ENCODE measurements at places on chromosomes 2 and 18.

DNA sequence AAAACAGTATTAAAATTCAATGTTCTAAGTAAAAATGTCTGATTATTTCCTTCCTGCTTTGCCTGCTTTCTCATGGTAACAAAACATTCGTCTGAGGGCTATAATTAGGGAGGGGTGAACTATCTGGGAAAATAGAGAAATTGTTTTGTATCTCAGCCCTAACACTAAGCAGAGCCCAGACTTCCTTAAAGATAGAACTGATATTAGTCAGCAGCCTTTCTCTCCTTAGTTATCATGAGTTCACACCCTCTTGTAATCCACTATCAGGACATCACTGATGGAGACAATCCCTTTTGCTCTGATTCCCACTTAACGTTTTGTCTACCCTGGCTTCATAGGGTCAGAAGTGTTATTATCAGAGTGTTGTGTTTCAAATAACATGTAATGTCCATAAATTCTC, 701.1 kb upstream of the ZEB2 start:
- no peak for DNase-seq

- no peak for DNase-seq
Observed at GRCh38 chr2:190649798-190650390, 1.0 kb downstream of the NAB1 start.

GRCh38 chr2:27838502-27838901, 51.7 kb downstream of the RBKS start:
- peak; percentile 24 for DNase-seq

DNA sequence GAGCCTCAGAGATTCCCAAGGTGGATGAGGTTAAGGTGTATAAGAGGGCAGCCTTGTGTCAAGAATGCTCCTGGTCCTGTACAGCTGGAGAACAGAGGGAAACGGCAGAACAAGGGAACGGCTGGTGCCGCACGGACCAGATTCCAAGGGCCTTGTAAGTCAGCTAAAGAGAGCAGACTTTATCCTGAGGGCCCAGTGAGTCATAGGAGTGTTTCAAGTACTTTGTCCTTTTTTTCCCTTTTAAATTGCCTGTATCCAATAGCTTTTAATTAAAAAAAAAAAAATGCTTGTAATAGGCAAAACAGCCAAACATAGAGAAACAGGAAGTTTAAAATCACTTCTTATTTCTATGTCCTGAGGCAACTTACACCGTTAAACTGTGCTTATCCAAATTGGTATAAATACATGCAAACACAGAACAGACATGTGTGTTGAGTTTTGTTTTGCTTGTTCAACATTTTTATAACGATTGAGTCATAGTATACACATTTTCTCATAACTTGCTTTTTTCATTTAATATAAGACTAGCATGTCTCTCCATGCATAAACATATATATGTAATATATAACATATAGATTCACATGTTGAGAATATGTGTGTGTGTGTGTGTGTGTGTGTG, 42.1 kb upstream of the EVA1A start:
- DNase-seq: peak; percentile 90

GRCh38 chr18:13505780-13506345, 220.5 kb downstream of the FAM210A start:
- no peak for DNase-seq

GRCh38 chr2:178025551-178026185, 46.9 kb downstream of the PDE11A start:
- no peak for DNase-seq

DNA sequence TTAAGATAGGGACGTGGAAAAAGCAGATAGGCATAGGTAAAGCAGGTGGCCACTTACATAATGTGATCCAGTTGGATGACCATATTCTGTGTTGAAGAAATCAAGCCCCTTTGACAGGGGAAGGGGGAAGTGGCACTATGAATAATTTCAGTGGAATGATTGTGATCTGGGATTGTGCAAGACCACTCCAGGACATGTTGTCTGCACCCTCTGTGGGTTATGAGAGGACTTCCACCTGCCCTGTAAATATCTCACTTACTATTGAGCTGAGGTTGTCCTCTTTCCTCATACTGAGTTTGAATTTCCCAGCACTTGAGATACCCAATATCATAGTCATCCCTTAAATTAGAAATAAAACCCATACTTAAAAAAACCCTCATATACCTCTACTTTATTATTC, 220.7 kb downstream of the IRS1 start:
- DNase-seq: peak; percentile 59

DNA sequence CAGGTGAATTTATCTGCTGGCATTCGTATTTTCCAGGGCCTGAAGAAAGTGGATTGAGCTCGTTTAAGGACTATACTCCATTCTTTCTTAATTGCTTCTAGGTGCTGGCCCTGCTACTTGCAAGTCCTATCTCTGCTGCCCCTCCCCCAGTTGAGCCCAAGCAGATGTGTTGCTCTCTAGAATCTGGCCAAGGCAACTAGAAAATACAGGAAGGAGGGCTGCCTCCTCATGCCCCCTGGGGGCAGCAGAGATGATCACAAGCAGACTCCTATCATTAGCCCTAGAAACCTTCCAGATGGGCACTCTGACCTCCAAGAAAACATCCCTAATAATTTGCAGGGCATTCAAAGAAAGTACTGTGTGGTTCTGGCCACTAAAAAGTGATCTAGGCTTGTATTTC, 72.5 kb upstream of the CYP26B1 start:
- peak; percentile 20 for DNase-seq
